Stimulated activated CD4-positive, alpha-beta T cell treated with anti-CD3 and anti-CD28 coated beads, Interleukin-2, amount 100 ng/mL, for 4 hours (primary cell): ENCODE measurements at places on chromosomes 2 and 18.

GRCh38 chr2:167212014-167212648, 323.9 kb downstream of the XIRP2 start:
- no peak for DNase-seq

- DNase-seq: no peak
Observed at GRCh38 chr2:215611609-215612386, 175.9 kb upstream of the FN1 start.

DNA sequence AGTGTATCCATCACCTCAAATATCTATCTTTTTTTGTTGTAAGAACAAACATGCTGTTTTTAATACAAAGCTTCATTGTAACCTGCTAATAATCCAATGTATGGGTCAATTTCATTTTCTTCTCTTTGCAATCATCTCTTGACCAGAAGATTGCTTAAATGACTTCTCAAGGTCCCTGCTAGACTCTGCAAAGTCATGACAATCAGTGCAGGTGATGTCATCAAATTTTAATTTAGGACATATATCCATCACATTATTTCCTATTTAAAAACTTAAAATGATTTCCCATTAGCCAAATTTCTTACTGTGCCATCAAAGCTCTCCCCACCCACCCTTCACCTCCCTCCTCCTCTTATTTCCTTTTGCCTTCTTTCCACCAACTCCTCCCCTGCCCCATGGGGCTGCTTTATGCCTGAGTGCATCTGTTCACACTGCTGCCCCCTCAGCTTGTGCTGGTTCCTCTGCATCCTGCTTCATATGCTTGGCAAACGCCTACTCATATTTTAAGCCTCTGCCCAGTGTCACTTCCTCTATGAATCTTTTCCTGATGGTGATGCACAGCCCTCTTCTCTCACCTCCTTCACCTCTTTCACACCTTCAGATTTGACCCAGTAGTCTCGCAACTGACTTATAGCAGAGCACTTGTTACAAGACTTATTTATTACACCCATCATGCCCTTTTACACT, 20.3 kb downstream of the PLEK start:
- DNase-seq: no peak

DNA sequence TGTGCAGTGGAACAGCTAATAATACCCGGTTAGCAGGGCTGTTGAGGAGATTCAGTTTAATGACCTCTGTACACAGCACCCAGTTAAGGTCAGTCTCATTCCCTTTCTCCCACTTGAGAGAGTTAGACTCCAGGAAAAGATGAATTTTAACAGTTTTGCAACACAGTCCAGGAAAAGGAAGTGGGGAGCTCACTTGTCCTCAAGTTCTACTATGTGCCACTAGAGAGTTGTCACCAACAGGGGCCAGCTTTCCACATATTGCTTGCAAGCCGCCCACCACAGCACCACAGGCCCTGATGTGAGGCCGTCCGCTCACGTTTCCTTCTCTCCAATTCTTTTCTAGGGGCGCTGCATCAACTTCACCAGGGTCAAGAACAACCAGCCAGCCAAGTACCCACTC, 142.1 kb downstream of the GFPT1 start:
- DNase-seq: no peak

- DNase-seq: no peak
Observed at GRCh38 chr2:56291711-56292110, 107.9 kb downstream of the CCDC85A start.

DNA sequence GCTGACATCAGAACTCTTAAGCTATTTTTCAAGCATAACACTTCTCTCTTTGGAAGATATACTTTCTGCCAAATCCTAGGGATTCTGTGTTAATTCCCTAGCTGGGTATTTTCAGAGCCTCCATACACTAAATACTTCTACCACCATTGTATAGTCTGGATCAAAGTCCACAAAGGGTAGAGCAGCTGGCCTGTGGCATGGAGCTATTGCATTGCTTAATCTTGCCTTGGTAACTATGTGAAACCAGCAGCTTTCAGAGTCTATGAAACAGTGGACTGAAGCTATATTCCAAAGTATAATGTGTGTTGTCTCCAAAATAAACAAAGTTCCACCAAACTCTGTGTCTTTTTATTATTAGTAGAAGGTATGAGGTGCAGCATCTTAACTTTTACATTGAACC, 296.9 kb upstream of the CDH19 start:
- no peak for DNase-seq

- DNase-seq: no peak
Observed at GRCh38 chr2:159442159-159442852, 155.8 kb upstream of the WDSUB1 start.

DNA sequence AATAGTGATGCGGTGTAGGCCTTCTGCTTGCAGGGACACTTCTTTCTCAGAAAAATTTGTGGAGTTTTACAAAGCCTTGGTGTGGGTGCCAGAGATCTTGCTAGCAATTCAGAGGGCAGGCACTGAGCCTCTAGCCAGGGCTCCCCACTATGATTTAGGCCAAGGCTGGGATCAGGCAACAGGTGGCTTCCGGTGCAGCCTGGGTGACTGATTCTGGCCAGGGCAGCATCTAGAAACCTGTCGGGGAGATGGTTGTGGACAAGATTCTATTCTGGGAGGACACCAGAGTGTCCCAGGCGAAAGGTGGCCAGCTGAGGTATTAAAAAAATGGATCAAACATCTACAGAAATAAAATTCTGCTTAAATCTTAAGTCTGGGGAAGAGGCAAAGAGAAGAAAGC, 21.5 kb upstream of the TNP1 start:
- no peak for DNase-seq

DNA sequence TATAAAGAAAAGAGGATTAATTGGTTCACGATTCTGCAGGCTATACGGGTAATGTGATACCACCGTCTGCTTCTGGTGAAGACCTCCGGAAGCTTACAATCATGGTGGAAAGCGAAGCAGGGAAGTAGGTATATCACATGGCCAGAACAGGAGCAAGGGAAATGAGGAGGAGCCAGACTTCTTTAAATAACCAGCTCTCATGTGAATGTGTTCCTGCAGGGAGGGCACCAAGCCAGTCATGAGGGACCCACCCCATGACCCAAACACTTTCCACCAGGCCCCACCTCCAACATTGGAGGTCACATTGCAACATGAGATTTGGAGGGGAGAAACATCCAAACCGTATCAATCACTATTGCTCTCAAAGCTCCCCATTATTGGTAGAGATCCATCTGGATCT, 61.8 kb downstream of the EFEMP1 start:
- DNase-seq: no peak

GRCh38 chr2:191840921-191841320, 6.0 kb downstream of the CAVIN2 start:
- no peak for DNase-seq

DNA sequence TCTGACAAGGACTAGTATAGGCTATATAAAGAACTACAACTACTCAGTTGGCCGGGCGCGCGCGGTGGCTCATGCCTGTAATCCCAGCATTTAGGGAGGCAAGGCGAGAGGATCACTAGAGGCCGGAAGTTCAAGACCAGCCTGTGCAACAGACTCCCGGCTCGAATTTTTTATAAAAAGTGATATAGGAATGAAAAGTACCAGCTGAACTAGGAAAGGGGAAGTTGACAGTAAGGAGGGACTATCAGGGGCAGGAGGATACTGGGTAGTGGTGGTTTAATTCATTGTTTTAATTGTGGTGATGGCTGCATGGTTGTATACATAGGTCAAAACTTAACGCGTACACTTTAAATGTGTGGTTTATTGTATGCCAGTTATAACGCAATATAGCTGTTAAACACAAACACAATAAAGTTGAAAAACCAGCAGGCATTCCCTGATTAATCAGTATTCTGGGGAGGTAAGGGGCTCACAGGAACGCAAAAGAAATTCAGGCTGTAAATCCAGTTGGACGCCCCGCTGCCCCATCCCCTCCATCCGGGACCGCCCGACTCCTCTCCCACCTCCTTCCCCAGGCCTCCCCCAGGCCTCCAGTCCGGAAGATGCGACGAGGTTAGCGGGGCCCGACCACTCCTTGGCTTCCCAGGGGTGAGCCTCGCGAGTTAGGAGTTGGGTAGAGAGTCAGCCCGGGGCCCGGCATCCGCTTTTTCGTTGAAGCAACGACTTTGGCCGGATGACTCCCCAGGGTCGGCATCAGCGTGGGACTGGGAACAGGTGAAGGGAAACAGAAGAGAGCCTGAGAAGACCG, 746 bp upstream of the POLR1B start:
- peak; percentile 55 for DNase-seq

DNA sequence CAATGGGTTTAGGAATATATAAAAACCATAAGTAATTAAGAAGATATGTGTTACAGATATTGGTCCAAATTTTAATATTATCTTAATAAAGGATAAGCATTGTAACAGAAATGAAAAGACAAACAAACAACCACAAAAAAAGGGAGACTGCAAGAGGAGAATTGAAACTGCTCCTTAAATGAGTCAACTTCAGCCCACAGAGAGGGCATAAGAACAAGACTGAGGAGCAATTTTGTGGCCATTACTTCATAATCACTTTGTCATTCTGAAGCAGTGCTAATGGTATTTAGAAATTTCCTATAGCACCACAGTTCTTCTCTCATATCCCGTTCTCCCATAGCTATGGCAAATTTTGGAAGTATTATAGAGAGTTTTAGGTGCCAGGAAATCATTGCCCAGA, 193.2 kb upstream of the HNMT start:
- DNase-seq: no peak

DNA sequence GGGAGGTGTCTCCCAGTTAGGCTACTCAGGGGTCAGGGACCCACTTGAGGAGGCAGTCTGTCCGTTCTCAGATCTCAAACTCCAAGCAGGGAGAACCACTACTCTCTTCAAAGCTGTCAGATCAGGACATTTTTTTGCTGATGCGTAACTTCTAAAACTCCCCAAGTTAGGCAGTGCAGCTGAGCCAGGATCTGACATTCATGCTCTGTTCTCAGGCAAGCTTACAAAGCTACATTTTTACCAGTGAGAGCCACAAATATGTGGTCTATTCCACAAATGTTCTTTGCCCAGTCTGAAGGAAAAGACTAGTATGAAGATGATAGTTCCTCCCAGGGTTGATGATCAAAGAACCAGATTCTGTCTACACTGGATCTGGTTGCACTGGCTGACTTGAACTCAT, 184.1 kb downstream of the MTCL1 start:
- no peak for DNase-seq

- DNase-seq: no peak
Observed at GRCh38 chr2:121907928-121908327, 152.5 kb downstream of the TSN start.

DNA sequence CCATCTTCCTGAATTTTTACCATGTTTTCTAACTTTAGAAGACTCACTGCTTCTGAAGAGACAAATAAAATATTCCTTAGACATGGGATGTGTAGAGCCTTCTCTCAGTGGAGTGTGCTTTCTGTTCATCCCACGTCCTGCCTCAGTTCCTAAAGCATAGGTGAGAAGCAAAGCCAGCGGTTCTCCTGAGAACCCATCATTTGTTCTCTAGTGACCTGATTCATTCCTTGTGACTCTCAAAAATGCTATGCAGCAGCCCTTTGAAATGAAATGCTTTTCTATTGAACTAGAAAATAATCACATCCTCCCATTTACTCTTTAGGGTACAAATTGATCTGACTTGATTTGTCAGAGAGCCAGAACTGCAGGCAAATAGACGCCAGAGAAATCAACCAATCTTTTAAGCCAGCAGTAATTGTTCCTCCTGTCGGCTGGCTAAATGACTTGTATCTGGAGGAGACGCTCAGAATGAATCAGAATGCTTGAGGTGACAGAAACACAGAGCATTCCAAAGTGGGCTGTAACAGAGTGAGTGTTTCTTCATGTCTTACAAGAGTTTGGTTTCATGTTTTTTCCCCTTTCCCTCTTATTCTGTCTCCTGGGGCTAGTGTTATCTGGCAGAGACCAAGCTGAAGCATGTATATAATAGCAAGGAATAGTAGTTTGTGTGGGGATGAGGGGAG, 81.3 kb upstream of the TMEM178A start:
- DNase-seq: no peak

GRCh38 chr18:28175930-28176697, 816 bp downstream of the CDH2 start:
- DNase-seq: no peak

- no peak for DNase-seq
Observed at GRCh38 chr18:37532917-37533316, 32.7 kb downstream of the CELF4 start.

DNA sequence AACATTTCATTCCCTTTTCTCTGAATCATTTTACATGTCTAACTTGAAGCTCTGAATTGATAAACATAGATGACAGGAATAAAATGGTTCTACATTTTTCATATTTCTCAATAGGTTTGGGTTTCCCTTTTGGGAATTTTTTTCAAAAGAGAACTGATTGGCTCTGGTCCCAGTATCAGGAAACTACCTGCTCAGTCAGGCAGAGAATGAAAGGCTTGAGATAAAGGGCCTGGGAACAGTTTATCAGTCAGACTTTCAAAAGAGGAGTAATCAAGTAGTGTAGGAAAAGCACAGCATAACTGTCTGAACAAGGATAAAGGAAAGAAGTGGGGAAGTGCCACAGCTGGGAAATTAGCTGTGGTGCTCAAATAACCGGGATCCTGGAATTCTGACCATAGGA, 28.3 kb upstream of the CCL20 start:
- no peak for DNase-seq

- no peak for DNase-seq
Observed at GRCh38 chr2:241561832-241562231, 3.3 kb downstream of the BOK start.

DNA sequence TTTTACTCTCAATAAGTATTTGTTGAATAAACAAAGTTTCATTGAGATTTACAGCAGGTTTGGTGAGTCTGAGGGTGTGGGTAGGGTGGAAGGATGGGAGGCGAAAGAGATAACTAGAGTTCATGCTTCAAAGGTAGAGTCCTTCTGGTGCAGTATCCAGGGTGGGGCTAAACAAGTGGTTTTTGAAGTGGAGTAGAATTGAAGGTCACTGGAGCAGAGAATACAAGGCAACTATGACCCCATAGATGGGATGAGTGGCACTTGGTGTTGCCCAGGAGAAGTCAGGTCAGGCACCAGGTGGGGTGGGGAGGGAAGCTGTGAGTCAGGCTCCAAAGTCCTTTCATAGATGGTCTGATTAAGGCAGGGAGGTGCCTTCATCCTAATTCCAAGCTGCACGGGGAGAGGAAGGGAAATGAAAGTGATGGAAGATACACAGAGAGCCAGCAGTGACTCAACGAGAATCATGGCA, 6.6 kb upstream of the CAB39 start:
- no peak for DNase-seq

- DNase-seq: no peak
Observed at GRCh38 chr2:101223814-101224231, 28.9 kb upstream of the CNOT11 start.

GRCh38 chr2:177038787-177039484, 173.7 kb upstream of the HNRNPA3 start:
- no peak for DNase-seq

DNA sequence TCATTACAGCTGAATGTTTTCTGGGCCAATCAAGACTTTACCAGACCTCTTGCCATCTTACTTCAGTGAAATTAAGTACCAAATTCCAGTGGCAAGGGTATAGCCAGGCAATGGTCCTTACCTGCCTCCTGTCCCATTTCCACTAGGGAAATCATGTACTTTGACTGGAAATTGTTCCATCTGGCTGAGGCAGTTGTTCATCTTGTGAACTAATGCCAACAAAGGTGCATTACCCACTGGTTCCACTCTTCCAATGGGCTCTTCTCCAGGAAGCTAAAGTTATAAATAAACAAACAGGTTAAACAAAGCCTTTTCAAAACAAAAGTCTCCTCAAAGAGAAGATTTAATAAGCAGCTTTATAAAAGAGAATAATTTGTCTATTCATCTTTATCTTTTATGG, 80.7 kb upstream of the DNER start:
- no peak for DNase-seq
